ENCODE measurements at places on chromosomes 7 and 10. TPM values are rescaled to one million over a fixed set of nuclear protein-coding genes. Genes with fewer than 3 reads are reported as not detected.

DNA sequence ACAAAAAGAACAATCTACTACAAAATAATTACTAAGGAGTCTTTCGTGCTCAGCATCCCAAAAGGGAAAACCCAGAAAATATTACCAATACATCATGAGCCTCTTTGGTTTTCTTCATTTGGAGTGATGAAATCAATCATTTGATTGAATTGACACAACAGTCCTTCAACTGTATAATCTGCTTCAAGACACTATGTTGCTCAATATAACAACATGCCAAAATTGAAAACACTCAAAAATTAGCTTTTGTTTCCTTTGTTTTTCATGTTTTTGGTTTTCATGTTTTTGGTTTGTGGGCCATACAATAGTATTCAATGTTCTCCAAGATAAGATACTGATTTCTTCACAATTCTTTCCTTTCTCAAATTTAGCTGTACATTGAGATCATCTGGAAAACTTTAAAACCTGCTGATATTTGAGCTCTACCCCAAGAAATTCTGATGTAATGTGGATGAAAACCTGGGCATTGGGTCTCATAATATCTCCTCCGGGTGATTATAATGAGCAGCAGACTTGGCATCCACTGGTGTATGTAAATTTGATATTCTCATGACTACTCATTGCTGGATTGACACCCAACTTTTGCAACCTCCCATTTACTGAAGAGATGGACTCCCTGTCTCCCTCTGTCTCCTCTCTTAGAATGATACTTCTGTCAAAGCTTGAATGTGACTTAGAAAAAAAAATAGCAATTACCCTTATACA lies 4.6 kb downstream of the SOSTDC1 start:
- no peak for DNase-seq

- DNase-seq: no peak
Measured at GRCh38 chr7:6478186-6478585, 30.4 kb upstream of the DAGLB start.

- DNase-seq: peak; percentile 63
Measured at GRCh38 chr10:43396061-43396927, 12.7 kb downstream of the HNRNPF start.

SH2B2 gene
- total RNA-seq: 25.8 TPM

ZFAND4 gene
- 8.3 TPM for total RNA-seq

FOXP2 gene
- 0.71 TPM for total RNA-seq

ADIRF gene
- total RNA-seq: 2.5 TPM

DNA sequence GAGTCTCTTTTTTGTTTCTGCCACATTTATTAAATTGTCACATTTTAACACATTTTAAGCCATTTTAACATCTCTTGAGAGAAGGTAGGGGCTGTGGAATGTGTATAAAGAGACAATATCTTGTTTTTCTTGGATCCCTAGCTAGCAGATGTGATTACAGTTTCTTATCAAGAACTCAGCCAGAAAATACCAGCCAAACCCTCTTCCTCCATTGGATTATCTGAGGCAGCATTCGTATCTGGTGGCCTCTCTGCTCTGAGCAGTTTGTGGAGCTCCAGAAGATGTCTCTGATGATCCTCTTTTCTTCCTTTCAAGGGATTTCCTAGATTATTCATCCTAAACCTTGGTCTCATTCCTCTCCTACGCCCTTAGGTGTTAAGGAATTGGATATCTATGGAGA lies 35.3 kb upstream of the PFKFB3 start:
- no peak for DNase-seq

GRCh38 chr10:79266543-79267312 lies 80.5 kb upstream of the PPIF start:
- DNase-seq: peak; percentile 95

- DNase-seq: peak; percentile 77
Measured at GRCh38 chr7:47730142-47730541, 148.2 kb upstream of the TNS3 start.

DNA sequence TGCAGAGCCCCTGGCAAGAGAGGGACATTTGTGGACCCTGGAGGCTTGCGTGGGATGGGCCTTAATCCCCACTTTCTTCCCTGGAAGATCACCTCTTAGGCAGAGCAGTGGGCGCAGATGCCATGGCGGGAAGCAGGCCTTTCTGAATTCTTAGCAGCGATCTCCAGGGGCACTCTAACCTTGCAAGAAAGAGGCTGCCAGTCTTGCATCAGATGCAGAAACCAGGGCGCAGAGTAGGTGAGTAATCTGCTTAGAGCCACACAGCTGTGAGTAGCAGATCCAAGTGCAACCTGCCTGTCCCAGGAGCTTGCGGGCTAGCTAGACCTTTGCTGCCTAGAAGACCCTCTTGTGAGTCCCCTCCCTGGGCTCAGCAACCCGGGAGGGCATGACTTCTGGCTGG lies 40.0 kb downstream of the KCTD7 start:
- DNase-seq: no peak

DNA sequence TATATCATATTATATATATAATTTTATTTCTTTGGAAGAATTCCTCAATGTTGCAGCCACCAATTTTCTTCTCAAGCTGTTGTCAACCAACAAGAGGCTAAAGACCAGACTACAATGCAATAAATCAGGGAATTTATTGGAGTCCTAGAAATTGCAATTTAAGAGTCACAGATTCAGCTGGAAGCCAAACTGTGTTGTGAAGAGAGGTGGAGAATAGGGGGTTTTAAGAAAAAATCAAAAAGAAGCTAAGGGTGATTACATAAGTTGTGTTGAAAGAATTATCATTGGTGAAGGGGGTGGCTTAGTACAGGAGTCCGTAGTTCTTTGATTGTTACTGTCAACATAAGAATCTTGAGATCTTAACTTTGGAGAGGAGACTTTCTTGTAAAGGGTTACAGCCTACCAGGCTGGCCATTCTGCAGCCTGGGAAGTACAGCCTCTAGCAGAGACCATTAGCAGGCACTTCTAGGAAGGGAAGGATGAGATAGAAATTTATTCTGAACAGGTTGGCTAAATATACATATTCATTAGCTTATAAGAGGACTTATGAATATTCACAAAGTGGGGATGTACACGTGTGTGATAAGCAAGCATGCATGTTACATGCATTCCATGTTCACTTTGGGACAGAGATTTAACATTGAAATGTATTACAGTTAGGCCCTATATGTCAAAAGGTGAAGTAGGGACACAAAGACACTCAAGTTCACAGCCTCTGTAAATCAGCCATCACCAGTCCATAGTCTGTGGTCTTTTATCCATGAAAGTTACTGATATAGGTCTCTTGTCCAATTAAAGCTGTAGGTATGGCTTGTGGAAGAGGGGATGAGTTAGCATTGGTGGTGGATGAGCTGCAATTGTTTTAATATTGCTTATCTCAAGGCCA lies 8.3 kb upstream of the TMEM168 start:
- no peak for DNase-seq

- no peak for DNase-seq
Measured at GRCh38 chr10:18340496-18341051, 200.3 kb downstream of the CACNB2 start.

DNA sequence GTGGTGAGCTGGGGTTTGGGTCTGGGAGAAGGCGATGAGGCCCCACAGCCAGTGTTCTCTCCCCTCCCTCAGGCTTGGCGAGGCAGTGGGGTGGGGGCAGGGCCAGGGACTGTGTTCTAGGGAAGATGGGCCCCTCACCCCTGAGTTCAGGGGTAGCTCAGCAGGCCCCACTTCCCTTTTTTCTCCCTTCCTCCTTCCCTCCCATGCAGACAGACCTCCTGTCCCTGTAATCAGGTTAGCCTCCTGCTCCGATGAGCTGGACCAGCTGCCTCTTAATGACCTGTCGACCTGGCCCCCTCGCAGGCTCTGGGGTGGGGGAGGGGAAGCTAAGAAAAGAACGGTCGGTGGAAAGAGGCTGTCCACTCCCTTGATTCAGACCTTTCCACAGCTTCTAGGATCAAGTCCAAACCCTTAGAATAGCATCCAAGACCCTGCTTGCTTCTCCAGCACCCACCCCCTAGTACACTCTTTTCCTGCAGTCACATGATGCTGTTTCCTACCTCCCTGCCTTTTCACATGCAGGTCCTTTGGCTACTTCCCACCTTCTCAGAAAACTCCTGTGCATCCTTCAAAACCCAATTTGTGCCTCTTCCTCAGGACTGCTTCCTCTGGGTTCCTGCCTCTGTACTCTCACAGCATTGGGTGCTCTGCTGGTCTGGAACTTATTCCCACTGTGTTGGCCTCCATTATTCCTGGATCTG lies 64.1 kb downstream of the ZMIZ1 start:
- no peak for DNase-seq

DNA sequence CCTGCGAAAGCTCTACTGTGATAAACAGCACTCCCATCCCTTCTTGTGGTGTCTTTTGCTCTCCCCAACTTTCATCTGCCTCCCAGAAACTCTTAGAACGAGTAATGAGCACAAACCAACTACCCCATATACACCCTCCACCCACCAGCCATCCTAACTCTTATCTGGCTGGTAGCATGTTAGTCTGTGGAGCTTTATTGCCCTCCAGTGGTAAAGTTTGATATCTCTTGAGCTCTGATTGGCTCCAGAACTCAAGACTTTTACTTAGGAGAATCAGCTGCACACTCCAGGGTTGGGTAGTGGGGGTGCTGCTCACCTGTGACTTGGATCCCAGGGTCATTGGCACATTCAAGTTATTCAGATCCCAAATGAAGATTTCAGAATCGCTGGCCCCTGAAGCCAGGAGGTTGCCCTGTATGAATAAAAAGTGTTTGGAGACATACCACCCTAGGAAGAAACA lies 10.9 kb downstream of the SEC31B start:
- DNase-seq: peak; percentile 53

EN2 gene
- 0.69 TPM for total RNA-seq

DNA sequence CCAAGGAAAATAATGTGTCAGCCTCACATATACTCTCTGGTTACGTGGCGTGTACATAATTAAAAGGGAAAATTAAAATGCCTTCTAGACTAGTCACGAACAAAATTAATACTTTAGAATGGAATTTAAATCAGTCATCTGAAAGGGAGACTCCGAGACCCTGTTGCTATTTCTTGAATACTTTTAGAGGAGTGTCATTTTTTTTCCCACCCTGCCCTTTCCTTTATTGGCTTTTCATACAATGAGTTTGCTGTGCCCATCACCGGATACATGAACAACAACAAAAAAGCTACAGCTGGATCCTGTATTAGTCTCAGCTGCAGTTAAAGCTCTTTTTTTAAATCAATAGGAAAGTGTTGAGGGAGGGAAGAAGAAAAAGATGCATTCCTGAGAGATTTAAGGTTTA lies 20.1 kb downstream of the CYTH3 start:
- peak; percentile 67 for DNase-seq

GRCh38 chr7:28729281-28729680 lies 228.8 kb downstream of the TRIL start:
- DNase-seq: peak; percentile 54

DNA sequence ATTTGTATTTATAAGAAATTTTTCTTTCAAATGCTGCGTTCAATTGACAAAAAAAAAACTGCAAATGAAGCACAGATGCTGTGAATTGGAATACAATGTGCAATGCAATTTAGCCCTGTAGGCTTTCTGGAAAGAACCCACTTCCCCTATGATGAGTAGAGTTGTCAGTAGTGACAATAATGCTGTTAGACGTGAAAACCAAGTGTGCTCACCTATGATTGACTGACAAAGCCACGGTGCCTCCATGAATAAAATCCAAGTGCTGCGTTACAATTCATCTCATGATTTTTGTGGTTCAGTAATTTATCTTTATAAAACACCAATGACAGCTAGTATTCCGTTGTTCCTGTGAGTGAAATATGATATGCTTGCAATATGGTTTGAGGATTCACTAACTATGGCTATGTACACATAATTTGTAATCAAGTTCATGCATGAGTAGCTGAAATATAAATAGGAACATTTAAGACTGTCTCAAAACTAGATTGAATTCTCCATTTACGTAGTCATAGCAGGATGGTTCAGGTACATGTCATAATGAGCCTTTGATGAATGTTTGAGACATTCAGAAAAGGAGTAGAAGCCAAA lies 1160.3 kb downstream of the CNTNAP2 start:
- DNase-seq: no peak

- DNase-seq: no peak
Measured at GRCh38 chr10:62769574-62770242, 34.8 kb upstream of the ADO start.

PTF1A gene
- total RNA-seq: not detected

ARL3 gene
- 8.3 TPM for total RNA-seq

FAM20C gene
- 20.8 TPM for total RNA-seq

DPYSL4 gene
- total RNA-seq: 22.4 TPM

DNA sequence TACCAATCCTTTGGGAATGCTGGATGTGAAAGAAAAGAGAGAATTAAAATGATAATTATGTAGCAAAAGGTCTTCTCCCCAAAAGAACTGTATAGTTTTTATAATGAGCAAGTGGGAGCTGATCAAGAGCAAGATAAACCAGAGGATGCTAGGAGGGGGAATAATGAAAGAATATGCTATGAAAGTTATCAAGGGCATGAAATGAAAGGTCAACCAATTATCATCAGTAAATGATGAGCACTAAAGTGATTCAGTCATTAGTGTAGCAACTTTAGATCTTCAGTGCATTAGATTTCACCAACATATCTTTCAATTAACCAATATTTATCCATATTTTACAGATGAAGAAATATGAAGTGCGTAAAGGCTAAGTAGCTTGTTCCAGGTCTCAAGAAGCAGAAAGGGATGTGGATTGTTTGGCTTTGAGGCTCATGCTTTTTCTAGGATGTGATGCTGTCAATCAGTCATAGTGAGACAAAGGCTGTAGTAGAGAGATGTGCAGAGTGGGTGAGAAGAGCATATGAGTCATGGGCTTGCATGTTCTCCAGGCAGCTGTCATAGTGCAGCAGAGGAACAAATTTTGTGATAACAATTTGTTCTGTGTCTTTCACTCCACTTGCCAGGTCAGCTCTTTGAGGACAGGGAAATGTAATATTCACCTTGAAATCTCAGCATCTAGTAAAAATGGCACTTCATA lies 5.7 kb upstream of the OR2F2 start:
- peak; percentile 97 for DNase-seq

GPRIN2 gene
- total RNA-seq: not detected

SLF2 gene
- 66.2 TPM for total RNA-seq

DNA sequence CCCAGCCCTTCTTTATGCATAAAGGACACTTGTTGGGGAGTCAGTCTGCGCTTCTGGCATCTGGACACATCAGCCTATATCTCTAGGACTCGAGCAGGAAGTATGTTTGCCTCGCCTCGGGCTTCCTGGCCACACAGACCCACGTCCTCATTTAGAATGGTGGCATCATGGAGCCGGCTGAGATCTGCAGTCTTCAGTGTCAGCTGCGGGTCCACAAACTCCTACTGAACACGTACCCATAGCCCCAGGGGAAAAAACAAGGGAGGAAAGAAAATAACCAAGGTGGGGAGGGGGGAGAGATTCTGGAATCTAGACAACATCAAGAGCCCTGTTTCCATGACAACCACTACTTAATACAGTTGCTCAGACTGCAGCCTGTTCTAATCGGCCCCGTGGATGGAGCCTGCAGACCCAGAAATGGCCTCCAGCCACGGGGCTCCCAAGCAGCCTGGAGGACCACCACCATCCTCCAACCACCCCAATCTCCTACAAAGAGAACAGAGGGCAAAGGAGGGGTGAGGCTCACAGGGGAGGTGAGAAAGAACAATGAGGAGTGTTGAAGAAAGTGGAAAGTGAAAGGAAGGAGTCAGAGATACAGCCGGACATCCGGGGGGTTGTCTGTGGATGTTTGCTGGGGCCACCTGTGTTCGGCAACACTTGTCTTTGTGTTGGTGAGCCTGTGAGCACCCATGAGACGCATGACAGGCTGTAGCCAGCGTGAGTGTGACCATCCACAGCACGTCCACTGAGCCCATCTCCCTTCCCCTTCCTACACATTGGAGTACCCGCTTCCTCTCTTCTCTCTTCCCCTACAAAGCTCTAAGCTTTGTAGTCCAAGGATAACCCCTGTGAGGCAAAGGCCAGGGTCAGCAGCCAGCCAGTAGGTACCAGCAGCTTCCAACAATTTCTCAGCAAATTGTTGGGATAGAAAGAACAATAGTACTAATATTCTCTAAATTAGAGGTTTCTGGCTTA lies 141.0 kb downstream of the PLXNA4 start:
- DNase-seq: no peak

All from LHCN-M2 (cell line).